Heart right ventricle (tissue), 16 donors: ENCODE measurements at places on chromosomes 3 and 15.

GRCh38 chr3:181616088-181617070 is 95.3 kb upstream of the SOX2 start:
- DNase-seq = no peak

GRCh38 chr15:58182460-58183163 is 44.4 kb downstream of the AQP9 start:
- DNase-seq = peak; percentile 14

DNA sequence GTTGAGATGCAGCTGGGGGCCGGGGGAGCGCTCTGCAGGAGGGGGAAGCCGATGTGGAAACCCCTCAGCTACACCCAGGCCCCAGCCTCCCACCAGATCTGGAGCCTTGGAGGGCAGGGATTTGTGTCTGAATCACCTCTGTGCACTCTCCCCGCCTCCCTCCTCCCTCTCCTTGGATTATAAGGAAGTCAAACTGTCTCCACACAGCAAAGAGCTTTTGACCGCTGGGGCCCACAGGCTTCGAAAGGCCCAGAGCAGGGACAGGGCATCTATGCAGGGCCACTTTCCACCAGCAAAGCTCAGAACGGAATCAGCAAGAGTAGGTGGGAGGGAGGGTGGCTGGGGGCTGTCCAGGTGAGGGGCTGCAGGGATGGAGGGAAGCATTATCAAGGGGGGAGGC is 68.9 kb downstream of the IQSEC1 start:
- DNase-seq = no peak

GRCh38 chr3:115758076-115758763 is 134.9 kb downstream of the GAP43 start:
- no peak for DNase-seq

- no peak for DNase-seq
Measured at GRCh38 chr3:112260563-112260962, 33.5 kb downstream of the SLC9C1 start.

DNA sequence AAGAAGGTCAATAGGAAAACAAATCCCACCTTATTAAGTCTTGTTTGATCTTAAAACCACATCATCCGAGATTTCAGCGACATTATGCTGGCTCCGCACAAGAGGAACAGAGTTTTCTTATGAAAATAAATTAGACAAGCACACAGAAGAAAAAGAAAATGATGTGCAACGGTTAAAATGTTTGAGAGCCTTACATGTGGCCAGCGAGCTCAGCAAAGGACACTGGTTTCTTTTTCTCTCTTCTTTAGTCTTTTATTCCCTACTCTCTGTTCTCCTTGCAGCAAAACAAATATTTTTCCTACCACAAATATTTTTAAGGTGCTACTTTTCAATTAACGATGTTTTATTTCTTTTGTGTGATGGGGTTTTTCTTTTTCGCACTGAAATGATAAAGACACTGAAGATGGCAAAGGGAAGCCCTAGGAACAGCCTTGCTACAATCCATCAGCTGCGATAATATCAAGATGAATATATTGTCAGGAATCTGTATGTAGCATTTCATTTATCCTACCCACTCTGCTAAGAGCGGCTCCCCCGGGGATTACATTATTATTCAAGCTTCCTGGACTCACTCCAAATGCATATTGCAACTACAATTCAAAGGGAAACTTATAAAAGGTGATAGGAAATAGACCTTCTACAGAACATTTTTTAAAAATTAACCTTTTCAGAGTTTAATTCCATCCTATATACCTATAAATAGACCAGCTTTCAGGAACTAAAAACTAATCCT is 72.9 kb downstream of the ANXA2 start:
- no peak for DNase-seq

GRCh38 chr15:97861529-97862260 is 98.8 kb upstream of the ARRDC4 start:
- DNase-seq = no peak

- DNase-seq = no peak
Measured at GRCh38 chr15:57950381-57950946, 115.0 kb downstream of the ALDH1A2 start.

DNA sequence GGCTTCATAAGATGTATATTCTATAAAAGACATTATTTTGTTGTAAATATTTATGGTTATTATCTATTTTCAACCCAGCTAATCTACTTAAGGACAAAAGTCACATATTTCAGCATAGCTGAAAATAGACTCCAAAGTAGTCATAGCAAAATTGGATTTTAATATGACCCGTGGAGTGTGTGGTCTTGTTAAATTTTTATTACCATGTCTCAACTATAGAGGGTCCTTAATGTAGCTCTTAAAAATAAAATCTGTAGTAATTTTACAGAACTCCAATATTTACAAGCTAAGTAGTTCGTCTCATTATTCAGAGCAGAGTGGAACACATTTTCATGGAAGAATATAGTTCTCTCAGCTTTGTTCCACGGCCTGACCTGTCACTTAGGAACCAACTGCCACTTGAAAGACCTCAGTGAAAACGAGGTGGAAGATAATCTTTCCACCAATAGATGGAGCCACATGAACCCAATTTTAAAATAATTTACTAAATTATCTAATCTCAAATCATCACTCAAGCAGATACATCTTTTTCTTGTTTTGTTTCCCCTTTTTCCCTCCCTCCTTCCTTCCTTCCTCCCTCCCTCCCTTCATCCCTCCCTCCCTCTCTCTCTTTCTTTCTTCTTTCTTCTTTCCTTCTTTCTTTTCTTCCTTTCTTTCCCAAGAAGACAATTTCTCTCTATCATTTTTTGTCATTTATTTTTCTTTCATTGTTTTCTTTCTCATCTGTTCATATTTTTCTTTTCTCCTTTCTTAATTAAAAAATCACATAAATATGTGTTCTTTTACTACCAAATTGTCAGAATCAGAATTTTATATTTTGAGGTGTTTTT is 97.2 kb downstream of the CLDN1 start:
- DNase-seq = no peak

DNA sequence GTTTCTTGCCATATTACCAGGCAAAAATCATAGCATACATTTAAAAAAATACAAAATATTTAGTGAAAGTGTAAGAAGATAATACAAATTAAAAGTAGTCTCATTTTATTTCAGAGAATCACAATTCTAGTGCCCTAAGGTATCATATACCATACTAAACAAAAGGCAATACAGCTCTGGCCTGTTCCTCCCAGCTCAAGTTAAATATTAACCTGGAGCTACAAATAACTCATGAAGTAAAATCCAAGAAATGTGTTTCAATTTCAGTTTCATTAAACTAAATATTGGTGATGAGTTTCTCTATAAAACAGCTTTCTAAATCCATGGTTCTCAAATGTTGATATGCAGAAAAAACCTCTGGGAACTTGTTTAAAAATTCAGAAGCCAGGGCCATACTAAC is 67.7 kb downstream of the INO80 start:
- no peak for DNase-seq

DNA sequence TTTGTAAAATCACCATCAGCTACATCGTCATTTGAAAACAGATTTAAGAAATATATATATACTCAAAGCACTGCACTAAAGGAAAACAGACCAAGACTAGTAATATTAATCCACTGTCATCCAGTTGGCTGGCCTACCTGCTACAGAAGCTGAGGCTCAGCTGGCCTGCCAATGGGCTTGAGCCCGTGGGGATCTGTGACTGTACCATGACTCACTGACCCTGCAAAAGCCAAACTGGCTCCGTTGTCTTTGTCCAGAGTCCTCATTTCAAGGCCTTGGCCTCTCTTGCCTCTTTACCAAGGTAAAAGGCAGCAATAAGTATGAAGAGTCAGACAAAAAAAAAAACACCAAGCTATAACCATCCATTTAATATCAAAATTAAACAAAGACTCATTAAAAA is 463.5 kb upstream of the RASGRP1 start:
- DNase-seq = no peak

- DNase-seq = no peak
Measured at GRCh38 chr3:131072099-131072559, 45.5 kb downstream of the NEK11 start.

GRCh38 chr15:58460872-58461271 is 29.1 kb downstream of the LIPC start:
- DNase-seq = no peak

- DNase-seq = no peak
Measured at GRCh38 chr3:60399292-60399691, 852.0 kb downstream of the FHIT start.

DNA sequence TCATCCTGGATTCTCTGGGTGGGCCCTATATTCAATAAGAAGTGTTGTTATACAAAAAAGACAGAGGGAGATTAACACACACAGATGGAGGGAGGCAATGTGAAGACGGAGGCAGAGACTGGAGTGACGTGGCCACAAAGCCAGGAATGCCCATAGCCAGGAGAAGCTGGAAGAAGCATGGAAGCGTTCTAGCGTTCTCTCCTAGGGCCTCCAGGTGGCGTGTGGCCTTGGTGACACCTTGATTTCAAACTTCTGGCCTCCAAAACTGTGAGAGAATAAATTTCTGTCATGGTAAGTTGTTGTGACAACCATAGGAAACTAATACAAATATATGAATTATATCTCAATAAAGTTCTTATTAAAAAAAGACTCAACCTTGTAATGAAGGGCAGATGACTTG is 21.3 kb downstream of the THBS1 start:
- DNase-seq = no peak

DNA sequence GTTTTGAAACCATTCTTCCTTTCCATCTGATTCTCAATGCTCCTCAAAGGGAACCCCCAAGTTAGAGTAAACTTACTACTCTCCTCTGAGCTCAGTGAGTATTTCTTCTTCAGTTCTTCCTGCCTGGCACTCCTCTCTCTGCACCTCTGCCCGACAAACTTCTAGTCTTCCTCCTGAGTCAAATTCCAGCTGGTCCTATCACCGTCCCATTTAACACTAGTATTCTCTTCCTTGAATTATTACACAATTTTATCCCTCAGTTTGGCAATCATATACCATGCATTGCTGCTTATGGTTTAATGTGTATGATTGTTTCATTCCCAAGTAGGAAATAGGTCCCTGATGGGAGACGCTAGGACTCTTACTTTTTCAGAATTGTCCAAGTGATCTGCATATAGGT is 279.7 kb downstream of the MECOM start:
- DNase-seq = no peak

DNA sequence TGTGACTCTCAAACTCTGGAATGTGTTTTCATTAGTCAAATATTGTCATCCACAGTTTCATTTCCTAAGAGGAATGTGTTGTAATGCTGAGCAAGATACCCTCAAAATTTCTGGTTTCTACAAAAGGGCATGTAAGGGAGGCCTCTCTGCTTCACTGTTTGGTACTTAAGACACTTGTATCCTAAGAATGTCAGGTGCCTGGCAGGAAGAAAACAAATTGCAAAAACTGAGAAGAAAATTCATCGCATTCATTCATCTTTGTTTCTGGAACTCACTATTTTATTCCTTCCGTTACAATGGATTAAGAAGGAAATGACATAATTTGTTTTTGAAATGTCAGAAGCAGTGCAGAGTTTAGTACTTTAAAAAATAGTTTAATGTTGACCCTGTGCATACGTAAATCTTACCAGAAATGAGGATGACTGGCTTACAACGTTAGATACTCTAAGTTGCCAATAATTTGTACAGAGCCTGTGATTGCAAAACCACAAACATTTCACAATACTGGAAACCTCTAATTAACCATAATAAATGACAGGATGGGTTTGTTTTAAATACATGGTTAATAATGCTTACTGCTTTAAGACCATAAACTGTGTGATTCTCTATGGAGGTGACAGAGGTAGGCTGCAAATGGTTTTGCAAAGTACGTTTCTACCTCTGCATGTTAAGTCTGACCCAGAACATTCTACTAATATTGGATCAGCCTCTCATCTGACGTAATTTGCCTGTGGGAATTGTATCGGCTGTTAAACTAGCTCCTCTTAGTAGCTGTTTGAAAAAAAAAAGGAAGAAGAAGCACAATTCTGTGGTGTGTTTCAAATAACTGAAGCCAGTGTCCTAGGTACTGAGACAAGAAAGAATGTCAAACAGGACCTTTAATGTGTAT is 477.8 kb downstream of the RBMS3 start:
- peak; percentile 31 for DNase-seq

- no peak for DNase-seq
Measured at GRCh38 chr15:85329561-85330422, 50.6 kb upstream of the AKAP13 start.

GRCh38 chr3:16433701-16434151 is 79.8 kb downstream of the RFTN1 start:
- DNase-seq = no peak

- DNase-seq = no peak
Measured at GRCh38 chr3:176584413-176585176, 612.7 kb downstream of the TBL1XR1 start.

DNA sequence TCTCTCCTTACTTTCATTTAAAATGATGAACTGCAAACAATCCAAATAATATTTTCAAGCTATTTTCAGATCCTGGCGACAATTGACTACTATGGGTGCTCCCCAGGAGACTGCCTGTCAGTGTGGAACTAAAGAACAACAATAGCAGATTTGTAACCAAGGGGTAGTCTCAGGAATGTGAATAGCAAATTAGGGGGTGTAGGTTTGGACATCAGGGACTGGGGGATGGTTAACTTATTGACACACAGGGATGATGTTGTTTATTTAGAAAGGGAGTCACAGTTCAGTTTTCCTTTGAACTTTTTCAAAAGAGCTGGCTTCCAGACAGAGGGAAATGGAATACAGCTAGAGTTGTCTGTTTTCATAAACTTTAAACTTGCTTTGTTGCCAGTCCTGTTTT is 229.8 kb downstream of the LRTM1 start:
- no peak for DNase-seq

GRCh38 chr15:40287505-40287904 is 4.6 kb upstream of the ANKRD63 start:
- DNase-seq = no peak

DNA sequence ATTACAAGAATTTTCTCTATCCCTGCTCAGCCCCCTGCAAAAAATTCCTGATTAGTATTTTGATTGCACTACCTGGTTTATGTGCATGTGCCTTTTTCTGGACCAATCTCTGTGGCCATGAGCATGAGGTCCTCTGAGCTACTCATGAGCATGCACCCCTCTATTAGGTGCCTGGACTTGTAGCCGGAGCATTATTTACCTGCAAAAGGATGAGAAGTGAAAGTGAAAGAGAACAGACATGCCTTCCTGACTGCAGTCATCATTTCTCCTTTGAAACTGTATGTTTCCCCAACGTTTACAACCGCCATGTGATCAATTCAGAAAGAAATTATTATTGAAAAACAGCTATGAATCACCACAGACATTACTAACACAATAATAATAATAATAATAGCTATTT is 1008.8 kb downstream of the ROBO2 start:
- DNase-seq = no peak
